ENCODE measurements at places on chromosomes 5 and 9.

DNA sequence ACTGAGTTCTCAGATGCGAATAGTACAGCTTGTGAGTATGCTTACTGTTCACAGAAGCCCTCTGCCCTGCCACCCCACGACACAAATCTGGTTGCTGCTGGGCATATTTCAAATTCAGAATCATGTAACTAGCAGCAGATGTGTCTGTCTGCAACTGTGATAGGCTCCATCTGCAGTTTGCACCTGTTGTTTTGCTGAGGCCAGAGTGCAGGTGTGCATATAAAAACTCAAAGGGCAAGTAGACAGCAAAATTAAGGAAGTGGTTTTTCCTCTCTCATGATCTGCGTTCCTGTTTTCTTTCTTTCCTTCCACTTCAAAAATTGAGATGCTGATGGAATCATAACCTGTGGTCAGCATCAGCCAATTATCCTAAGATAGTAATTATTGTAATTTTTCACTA lies 1000.5 kb downstream of the PTPRD start:
- no peak for DNase-seq

- no peak for DNase-seq
Observed at GRCh38 chr5:157443041-157443549, 16.9 kb upstream of the NIPAL4 start.

GRCh38 chr5:96911139-96911538 lies 24.7 kb upstream of the LNPEP start:
- no peak for DNase-seq

- DNase-seq, result no peak
Observed at GRCh38 chr9:132319421-132320110, 35.2 kb downstream of the SETX start.

GRCh38 chr5:173108914-173109313 lies 35.4 kb upstream of the BNIP1 start:
- no peak for DNase-seq

GRCh38 chr5:68240202-68240601 lies 24.6 kb downstream of the PIK3R1 start:
- DNase-seq, result no peak

DNA sequence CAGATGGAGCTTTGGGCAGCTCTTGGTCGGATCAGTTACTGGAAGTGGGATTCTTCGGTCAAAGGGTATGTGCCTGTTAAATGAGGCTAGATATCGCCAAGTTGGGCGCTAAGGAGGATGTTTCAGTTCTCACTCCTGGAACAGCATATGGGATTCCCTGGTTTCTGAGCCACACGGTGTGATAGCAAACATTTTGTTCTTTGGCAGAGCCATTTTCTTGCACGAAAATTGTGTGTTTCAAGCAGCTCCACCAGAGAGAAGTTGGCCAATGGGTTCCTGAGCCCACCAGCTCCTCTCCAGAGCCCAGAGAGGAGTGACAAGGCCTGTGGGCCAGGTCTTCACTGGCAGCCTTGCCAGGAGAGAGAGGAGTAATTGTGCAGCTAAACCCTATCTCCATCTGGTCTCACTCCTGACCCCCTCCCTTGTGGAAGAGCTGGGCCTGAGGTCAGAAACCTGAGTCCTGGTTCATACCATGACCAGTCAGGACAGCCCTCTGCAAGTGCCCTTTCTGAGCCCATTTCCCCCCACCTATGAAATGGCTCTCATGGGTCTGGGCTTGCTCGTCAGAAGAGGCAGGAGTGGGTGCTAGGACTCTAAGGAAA lies 10.7 kb upstream of the SLC6A7 start:
- DNase-seq, result no peak

GRCh38 chr5:151679421-151680155 lies 7.1 kb downstream of the SPARC start:
- no peak for DNase-seq

All from Right ventricle myocardium inferior (tissue), 1 donor.